ENCODE measurements at places on chromosomes 4 and X.

GRCh38 chrX:71543316-71543715 is 10.4 kb downstream of the OGT start:
- DNase-seq, result no peak

- DNase-seq, result peak; percentile 32
These were observed 16.1 kb downstream of the RNF4 start for GRCh38 chr4:2484993-2485392.

- no peak for DNase-seq
These were observed 46.2 kb upstream of the IL9R start for GRCh38 chrX:155951237-155951789.

- DNase-seq, result no peak
These were observed 119.8 kb upstream of the PDLIM3 start for GRCh38 chr4:185654965-185655554.

DNA sequence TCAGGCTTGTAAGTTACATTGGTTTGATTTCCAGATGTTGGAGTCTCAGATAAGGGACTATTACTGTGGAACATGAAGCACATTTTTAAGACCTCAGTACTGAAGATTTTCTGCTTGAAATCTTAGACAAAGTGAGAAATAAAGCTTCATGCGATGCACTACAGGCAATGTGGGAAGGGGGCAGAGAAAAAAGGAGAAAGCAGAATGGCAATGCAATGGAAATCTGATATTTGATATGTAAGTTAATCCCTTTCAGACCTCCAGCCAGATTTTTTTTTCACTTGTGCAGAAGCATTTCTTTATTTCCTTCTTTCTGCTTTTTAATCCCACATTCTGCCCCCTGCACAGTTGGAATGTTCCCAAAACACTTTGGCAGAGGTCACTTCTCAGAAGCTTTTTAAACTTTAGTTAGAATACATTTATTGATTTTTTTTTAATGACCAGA is 174.3 kb downstream of the ADGRL3 start:
- no peak for DNase-seq

DNA sequence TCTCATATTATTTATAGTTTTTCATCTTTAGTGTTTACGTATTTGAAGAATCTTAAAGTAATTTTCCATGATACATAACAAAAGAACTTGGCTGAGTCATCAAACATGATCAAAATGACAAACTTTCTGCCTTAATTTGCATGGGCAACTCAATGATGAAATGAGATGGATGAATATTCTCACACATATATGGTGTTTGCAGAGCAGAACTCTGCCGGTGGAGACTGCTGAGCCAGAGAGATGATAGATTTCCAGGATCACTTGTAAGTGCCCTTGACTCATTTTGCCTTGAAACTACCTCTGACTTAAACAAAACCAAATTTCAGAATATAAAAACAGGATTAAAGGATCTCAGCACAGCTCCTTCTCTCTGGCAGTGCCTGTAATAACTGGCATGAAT is 38.2 kb downstream of the TRPC3 start:
- DNase-seq, result no peak

GRCh38 chr4:22428441-22428840 is 87.4 kb downstream of the ADGRA3 start:
- DNase-seq, result no peak

GRCh38 chr4:27894951-27895350 is 1034.3 kb downstream of the STIM2 start:
- no peak for DNase-seq

DNA sequence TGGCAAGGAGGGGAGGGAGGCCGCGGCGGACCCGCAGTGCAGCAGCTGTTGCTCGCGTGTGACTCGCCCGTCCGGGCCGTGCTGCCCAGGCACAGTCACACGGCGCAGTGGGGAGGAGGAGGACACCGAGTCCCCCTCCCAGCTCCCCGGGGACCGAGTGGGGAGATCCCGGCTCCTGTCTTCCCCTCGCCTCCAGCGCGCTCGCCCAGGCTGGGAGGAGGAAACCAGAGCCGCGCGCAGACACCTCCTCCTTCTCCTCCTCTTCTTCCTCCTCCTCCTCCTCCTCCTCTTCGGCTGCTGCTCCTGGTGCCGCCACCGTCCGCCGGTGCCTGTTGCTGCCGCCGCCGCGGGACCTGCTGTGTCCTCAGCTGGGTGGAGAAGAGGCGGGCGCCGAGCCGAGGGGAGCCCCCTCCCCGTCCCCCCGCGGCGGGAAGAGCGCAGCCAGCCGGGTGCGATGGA is at the start of gene TBC1D1:
Gene TBC1D1, plus strand, starts transcription at position 284 of the 459 bp plus-strand sequence. CDS start 11,012 bp downstream, outside the sequence.
- peak; percentile 19 for DNase-seq

- DNase-seq, result no peak
These were observed 53.4 kb downstream of the PSAPL1 start for GRCh38 chr4:7381221-7381889.

DNA sequence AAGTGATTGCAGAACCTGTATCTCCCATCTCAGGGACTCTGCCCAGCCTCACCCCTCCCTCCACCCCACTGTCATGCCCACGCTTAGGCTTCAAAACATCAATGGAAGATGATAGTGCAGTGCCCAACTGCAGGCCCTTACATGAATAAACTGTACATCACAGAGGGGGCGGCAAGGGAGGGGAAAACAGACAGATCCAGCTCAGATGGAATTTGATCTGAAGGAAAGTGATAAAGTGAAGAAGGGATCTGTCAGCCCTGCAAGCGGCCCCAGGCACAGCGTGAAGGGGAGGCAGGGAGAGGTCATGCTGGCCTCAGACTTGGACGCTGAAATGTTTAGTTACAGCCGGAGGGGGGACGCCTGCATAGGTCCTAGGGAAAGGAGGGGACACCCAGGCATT is 38.5 kb downstream of the GYG2 start:
- DNase-seq, result no peak

- DNase-seq, result no peak
These were observed 129.0 kb downstream of the C4orf51 start for GRCh38 chr4:145808848-145809512.

- DNase-seq, result no peak
These were observed 8.1 kb downstream of the ACSL1 start for GRCh38 chr4:184817494-184818215.

GRCh38 chr4:78684325-78685079 is 91.6 kb upstream of the BMP2K start:
- no peak for DNase-seq

DNA sequence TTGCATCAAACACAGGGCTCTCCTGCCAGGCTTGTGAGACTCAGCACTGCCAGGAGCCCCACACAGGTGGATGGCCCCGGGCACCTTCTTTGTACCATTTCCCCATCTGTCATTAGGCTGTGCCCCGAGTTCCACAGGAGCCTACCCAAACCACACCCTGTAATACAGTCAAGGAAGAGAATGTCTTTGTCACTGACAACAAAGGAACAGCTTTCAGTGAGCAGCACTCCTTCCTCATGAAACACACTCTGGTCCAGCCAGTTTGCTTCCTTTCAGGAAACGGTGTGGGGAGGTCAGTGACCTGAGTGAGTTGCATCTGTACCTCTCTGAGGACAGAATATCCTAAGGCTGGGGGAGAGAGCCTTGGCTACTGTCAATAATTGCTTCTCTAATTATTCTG is 53.7 kb downstream of the LNX1 start:
- DNase-seq, result no peak

- DNase-seq, result no peak
These were observed 508.7 kb upstream of the DIPK2B start for GRCh38 chrX:45709381-45709780.

DNA sequence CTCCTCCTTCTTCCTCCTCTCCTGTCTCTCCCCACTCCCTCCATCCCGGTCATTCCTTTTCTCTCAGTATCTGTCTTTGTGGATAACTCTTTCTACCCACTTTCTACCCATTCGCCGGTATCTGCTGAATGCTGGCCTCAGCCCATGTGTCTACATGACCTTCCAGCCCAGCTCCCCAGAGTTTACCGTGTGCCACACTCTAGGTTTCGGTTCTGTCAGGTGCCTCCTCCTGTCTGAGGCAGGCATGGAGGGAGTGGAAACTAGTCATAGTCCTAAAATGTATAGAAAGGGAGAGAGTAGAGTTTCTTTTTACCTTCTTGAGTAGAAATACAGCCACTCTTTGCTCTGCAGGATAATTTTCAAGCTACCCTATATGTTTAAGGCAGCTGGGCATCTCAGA is 33.5 kb upstream of the SCRG1 start:
- DNase-seq, result no peak

GRCh38 chr4:17476853-17477252 is 35.0 kb downstream of the QDPR start:
- no peak for DNase-seq

DNA sequence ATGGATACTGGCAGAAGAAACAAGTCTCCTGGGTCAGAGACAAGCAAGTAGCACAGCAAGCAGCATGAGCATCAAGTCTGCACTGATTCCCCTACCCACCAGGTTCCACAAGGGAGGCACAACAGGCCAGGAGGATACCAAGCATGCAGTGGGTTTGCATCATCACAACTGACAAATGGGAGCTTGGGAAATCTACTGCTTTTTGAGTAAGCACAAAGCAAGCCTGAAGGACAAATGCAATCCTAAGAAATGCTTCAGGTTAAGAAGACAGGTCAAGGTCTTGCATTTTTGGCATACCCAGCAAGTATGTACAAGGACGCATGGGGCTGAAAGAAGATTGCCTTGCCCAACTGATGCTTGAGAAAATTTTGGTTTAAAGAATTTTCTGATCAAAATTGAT is 279.6 kb downstream of the PDGFC start:
- no peak for DNase-seq

- DNase-seq, result no peak
These were observed 5.2 kb downstream of the MMRN1 start for GRCh38 chr4:89899854-89900253.

DNA sequence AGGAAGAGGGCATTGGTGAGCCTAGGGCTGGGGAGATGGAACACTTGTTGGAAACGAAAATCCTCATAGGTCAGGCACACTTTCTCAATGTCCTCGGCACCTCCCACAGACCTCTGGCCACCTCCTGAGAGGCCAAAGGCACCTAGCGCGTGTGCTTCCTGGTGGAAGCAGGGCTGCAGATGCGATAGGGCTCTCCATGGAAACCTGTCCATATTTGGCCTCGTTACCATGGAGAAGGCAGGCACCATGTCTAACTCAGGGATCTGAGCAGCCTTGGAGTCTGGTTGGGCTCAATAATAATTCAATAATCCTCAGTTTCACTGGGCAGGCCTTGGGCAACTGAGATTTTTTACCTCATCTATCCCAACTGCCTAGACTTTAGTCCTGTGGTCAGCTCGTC is 58.3 kb downstream of the RAI2 start:
- DNase-seq, result no peak

- DNase-seq, result no peak
These were observed 64.2 kb downstream of the TET2 start for GRCh38 chr4:105210916-105211315.

All from activated T-helper 1 cell treated with anti-CD3 and anti-CD28 coated beads, Interleukin-2, amount 50 U/mL, for 16 hours (primary cell).